ENCODE measurements at places on chromosomes 4 and X.
A peak's percentile ranks its signal among the peaks of the same experiment; 100 is the strongest.

GRCh38 chrX:130631011-130631410, 229.2 kb downstream of the RBMX2 start:
- no peak for DNase-seq

DNA sequence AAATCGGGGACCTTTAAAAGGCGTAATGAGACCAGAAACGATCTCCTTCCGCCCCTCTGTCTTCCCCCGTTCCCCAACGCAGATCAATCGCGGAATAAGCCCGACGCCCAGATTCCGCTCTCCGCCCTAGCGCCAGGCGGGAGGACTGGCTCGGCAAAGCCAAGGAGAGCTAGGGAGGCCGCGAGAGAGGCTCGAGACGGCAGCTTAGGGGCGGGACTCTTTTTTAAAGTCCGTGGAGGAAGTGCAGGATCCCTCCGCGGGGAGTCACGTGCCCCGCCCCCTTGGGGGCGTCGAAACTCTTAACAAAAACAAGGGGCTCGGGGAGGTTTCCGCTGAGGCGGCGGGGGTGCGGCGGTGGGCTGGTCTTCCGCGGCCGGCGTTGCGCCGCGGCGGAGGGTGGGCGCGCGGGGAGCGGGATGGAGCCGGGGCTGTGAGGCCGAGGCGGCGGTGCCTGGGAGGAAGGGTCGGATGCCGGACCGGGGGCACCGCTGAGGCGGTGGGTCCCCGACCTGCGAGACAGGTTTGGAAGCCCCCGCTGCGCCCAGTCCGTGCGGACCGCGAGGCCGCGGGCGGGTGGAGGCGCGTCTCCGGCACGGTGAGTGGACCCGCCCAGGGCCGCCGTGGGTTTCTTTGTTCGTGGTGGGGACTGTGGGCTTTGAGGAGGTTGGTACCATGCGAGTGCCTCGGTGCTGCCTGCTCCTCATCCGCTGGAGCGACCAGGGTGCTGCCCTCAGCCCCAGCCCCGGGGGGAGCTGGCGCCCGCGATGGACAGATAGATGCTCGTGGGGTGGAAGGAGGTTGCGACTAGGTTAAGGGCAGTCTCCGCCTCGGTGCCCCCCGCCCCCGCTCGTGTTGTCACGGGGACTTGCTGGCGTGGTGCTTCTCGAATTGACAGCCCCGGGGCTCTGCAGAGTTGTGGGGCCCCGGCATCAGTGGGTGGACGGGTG, at the start of gene CCNG2:
TSS of gene CCNG2 (plus strand) at position 296 of the 947 bp plus-strand sequence. CDS start 1,326 bp downstream, outside the sequence.
- peak; percentile 69 for DNase-seq

DNA sequence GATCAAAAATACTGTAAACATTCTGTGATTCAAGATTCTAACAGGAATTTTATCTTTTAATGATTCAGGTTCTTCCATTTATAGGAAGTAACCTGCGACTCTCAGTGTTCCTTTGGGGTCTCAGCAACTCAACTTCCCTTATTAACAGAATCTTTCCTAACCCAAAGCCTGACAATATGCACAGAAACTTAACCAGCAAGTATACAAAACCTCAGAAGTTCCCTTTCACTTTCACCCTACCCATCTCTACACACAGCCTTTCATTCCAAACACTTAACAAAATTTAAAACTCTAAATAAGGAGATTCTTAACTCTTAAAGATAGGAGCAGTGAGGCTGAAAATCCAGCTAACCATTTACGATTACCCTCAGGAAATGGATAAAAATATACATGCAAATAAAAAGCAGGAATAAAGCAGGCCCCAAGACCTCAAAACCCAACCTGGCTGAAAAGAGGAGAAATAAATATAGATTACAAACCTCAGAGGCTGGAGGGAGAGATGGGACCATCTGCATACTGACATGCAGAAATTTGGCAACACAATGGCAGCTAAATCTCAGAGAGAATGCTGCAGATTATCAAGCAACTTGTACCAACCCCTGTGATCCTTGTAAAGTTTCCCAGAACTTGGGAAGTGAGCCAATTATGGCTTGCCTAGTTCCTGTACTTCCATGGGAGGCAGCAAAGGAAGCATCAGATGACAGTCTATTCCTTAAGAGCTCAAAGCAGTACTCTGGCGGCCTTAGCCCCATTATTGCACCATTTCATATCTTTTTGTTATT, 101.0 kb downstream of the ATP11C start:
- DNase-seq, result no peak

DNA sequence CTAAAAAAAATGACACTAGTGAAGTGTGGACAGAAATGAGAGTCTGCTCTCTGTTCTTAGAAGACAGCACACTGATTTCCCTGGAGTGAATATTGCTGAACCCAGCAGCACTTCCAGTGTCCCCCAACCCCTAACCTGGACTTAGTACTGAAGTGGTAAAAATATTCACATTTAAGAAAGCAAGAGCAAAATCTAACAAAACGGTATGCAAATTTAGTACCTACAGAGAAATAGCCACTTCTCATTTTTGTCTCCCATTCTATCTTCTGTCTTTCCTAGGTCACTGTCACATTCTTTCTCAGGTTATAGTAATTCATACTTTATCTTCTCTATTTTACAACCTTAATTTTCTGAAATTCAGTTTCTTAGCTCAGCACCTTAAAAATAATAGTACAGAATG, 274.7 kb downstream of the CFAP299 start:
- DNase-seq, result no peak

DNA sequence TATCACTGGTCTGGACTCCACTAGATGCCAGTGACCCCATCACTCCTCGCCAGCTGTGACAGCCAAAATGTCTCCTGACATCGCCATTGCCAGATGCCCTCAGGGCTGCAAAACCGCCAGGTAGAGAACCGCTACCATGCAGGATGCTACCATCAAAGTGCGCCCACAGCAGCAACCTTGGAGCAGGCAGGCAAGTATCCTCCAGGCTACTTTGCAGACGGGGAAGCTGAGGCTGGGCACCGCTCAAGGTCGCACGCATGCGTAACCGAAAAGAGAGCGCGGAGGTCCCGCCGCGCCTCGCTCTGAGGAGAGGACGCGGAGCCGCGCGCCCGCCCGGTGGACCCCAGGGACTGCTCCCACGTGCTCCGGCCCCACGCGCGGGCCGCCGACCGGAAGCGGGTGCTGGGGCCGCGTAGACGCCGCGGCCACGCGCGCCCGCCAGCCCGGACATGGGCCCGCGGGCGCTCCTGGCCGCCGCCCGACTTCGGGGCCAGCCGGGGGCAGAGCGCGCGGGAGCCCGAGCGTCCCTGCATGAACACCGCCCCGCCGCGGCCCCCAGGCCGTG, at the start of gene STS:
TSS of gene STS (plus strand) at position 300 of the 565 bp plus-strand sequence. CDS start 105,488 bp downstream, outside the sequence.
- DNase-seq, result no peak

- DNase-seq, result no peak
Observed at GRCh38 chrX:103918571-103919269, 43.7 kb upstream of the TMSB15B start.

DNA sequence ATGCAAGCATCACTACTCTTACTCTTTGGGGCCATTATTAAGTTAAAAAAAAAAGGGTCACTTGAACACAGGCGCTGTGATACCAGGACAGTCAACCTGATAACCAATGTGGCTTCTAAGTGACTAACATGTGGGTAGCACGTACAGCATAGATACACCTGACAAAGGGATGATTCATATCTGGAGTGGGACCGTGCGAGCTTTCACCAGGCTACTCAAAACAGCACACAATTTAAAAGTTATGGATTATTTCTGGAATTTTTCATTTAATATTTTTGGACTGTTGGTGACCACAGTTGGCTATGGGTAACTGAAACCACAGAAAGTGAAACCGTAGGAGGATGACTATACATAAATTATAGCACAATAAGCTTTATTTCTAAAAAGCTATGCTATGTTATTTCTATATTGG, 113.8 kb upstream of the STIM2 start:
- DNase-seq, result no peak

DNA sequence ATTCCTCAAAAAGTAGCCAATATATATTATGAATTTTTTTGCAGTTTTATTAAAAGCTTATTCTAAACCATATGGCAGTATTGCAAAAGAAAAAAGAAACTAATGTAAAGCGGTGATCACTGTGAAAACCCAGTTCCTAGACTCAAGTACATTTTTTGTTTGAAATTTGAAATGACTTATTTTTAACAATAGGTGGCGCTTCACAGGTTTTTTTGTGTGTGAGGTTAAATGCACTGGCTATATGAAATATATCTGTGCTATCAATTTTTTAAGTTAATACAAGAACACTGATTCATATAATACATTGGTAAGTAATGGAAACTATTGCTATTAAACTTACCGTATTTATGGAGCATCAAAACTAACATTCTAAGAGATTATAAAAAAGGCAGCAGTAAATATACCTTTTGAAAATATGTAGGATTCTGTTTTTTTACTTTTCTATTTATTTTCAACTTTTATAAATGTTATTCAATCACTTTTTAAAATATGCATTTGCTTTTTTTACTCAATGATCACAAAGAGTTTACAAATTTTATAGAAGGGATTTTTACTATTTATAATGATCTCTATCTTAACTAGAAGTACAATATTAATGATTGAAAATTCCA, 5.6 kb upstream of the SPRY1 start:
- no peak for DNase-seq

GRCh38 chr4:140255467-140255866, 101.5 kb upstream of the MAML3 start:
- no peak for DNase-seq

GRCh38 chr4:187289371-187289770, 565.7 kb upstream of the FAT1 start:
- no peak for DNase-seq

- DNase-seq, result no peak
Observed at GRCh38 chr4:186205156-186205555, 13.8 kb downstream of the CYP4V2 start.

GRCh38 chr4:75016472-75016871, 83.6 kb downstream of the PARM1 start:
- no peak for DNase-seq

GRCh38 chr4:15638418-15638817, 16.7 kb downstream of the FBXL5 start:
- DNase-seq, result no peak

DNA sequence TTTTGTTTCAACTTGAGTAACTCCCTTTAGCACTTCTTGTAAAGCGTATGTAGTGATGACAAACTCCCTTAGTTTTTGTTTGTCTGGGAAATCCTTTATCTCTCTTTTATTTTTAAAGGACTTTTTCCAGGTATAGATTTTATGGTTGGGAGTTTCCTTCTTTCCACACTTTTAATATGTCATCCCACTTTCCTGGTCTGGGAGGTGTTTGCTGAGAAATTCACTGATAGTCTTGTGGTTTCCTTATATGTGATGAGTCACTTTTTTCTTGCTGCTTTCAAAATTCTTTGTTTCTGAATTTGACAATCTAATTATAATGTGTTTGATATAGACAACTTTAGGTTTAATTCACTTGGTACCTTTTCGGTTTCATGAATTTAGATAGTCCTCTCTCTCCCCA, 353.9 kb downstream of the GPAT3 start:
- no peak for DNase-seq

- DNase-seq, result no peak
Observed at GRCh38 chr4:119206178-119206577, 6.3 kb upstream of the USP53 start.

GRCh38 chrX:13024986-13025385, 19.4 kb downstream of the FAM9C start:
- no peak for DNase-seq

GRCh38 chr4:58050439-58050838, 940.3 kb upstream of the IGFBP7 start:
- DNase-seq, result no peak

GRCh38 chr4:8478801-8479744, 38.5 kb downstream of the TRMT44 start:
- DNase-seq, result no peak

DNA sequence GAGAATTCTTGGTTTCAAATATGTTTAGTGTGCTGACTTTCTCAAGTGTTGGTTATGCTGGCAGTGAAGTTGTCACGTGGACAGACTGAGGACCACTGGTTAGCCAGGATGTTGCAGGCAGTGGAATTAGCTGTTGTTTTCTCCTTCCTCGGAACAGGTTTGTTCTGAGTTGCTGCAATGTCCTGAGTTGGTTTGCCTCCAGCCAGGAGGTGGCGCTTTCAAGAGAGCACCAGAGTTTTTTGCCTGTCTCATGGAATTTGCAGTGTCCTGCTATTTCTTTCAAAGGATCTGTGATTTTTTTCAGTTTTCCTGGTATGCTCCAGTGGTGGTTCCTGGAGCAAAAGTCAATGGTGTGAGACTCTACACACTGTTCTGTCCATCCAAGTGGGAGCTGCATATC, 158.1 kb upstream of the CXorf66 start:
- DNase-seq, result no peak

DNA sequence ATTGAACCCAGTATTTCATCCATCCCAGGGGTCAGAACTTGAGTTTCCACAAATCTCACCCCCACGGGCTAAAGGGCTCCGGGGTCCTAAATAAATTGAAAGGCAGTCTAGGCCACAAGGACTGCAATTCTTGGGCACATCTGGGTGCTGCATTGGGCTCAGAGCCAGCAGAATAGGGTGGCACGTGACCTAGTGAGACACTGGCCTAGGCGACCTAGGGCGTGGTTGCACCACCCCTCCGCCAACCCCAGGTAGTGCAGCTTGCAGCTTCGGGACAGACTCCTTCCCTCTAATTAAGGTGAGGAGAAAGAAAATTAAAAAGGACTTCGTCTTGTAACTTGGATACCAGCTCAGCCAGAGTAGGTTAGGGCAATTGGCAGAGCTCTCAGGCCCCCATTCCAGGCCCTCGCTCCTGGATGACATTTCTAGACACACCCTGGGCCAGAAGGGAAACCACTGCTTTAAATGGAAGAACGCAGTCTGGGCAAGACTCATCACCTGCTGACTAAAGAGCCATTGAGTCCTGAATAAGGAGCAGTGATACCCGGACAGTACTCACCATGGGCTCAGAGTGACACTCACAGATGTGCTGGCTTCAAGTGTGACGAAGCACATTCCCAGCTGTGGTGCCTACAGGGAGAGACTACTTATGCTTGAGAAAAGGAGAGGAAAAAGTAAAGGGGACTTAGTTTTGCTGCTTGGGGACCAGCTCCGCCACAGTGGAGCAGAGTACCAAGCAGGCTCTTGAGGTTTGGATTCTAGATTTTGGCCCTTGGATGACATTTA, 735.4 kb downstream of the FSTL5 start:
- DNase-seq, result no peak

DNA sequence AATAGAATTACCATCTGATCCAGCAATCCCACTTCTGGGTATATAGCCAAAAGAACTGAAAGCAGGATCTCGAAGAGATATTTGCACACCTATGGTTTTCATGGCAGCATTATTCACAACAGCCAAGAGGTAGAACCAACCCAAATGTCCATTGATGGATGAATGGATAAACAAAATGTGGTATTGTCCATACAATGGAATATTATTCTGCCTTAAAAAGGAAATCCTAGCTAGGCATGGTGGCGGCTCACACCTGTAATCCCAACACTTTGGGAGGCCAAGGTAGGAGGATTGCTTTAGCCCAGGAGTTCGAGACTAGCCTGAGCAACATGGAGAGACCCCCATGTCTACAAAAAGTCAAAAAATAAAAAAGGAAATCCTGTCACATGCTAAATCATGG, 27.3 kb downstream of the SAT1 start:
- no peak for DNase-seq

GRCh38 chr4:10998846-10999245, 314.3 kb upstream of the CLNK start:
- no peak for DNase-seq

GRCh38 chr4:140707325-140707724, 48.9 kb downstream of the TBC1D9 start:
- DNase-seq, result no peak

GRCh38 chr4:32334759-32335158, 1614.6 kb downstream of the PCDH7 start:
- no peak for DNase-seq
